H1 (cell line): ENCODE measurements at places on chromosomes 16 and 17. TPM values are rescaled to one million over a fixed set of nuclear protein-coding genes. Genes with fewer than 3 reads are reported as not detected.

The CTRB2 gene
- not detected in 2 replicates for total RNA-seq

The DOC2A gene
- total RNA-seq: 10.3 and 13.9 TPM in 2 replicates

The CCL4 gene
- not detected in 2 replicates for total RNA-seq

The C16orf92 gene
- not detected in 2 replicates for total RNA-seq

The LPCAT2 gene
- 7.1 and 10.6 TPM in 2 replicates for total RNA-seq

The ATAD5 gene
- 25.6 and 30.0 TPM in 2 replicates for total RNA-seq

The KRT24 gene
- not detected in 2 replicates for total RNA-seq

The SRL gene
- total RNA-seq: 0.08 TPM in 1 of 2 replicates, not detected in the other

The SPNS2 gene
- total RNA-seq: 0.98 and 1.5 TPM in 2 replicates

The SKAP1 gene
- not detected in 2 replicates for total RNA-seq

The TMEM88 gene
- total RNA-seq: 0.69 TPM in 1 of 2 replicates, not detected in the other

The PPY gene
- not detected in 2 replicates for total RNA-seq

The MPG gene
- total RNA-seq: 35.8 and 37.6 TPM in 2 replicates

The TCAP gene
- 1.4 TPM in 2 replicates for total RNA-seq

The HLF gene
- 0.38 and 0.60 TPM in 2 replicates for total RNA-seq

The SNX20 gene
- total RNA-seq: not detected in 2 replicates

The C16orf74 gene
- 6.1 and 7.3 TPM in 2 replicates for total RNA-seq

The KIF2B gene
- not detected in 2 replicates for total RNA-seq

The CDRT15 gene
- total RNA-seq: not detected in 2 replicates

The ANKS4B gene
- 0.13 and 0.15 TPM in 2 replicates for total RNA-seq

The SLC47A1 gene
- 1.5 and 2.2 TPM in 2 replicates for total RNA-seq

The KRTAP4-9 gene
- not detected in 2 replicates for total RNA-seq

The RTN4RL1 gene
- 0.11 TPM in 1 of 2 replicates, not detected in the other for total RNA-seq

The MILR1 gene
- not detected in 2 replicates for total RNA-seq

The KCNJ18 gene
- total RNA-seq: not detected in 2 replicates

The C16orf89 gene
- total RNA-seq: 6.7 and 10.6 TPM in 2 replicates

The TMEM92 gene
- 11.9 and 12.2 TPM in 2 replicates for total RNA-seq

The HOXB8 gene
- total RNA-seq: not detected in 2 replicates

The CLDN7 gene
- total RNA-seq: 119 and 129 TPM in 2 replicates

The GNG13 gene
- total RNA-seq: not detected in 2 replicates

The ZNF785 gene
- 12.9 and 14.8 TPM in 2 replicates for total RNA-seq

The GJD3 gene
- total RNA-seq: 1.4 and 1.9 TPM in 2 replicates

The CD300LD gene
- not detected in 2 replicates for total RNA-seq

The CD300LG gene
- not detected in 2 replicates for total RNA-seq

The PMP22 gene
- 0.84 and 0.86 TPM in 2 replicates for total RNA-seq

The OTOP3 gene
- total RNA-seq: not detected in 2 replicates

The ADAD2 gene
- 1.3 and 1.6 TPM in 2 replicates for total RNA-seq

The SLC16A13 gene
- total RNA-seq: 4.7 and 5.8 TPM in 2 replicates

The CES4A gene
- 0.93 TPM in 1 of 2 replicates, not detected in the other for total RNA-seq

The KRTAP9-8 gene
- total RNA-seq: not detected in 2 replicates

The LGALS3BP gene
- 53.8 and 56.1 TPM in 2 replicates for total RNA-seq

The TAF15 gene
- total RNA-seq: 323 and 338 TPM in 2 replicates

The CALB2 gene
- total RNA-seq: 1.9 and 2.7 TPM in 2 replicates

The KRTAP4-4 gene
- not detected in 2 replicates for total RNA-seq

The ITGB3 gene
- 0.09 TPM in 1 of 2 replicates, not detected in the other for total RNA-seq

The GH1 gene
- not detected in 2 replicates for total RNA-seq

The LRRC46 gene
- 0.36 TPM in 1 of 2 replicates, not detected in the other for total RNA-seq

The NPIPA7 gene
- 7.6 and 8.6 TPM in 2 replicates for total RNA-seq

The GPR179 gene
- total RNA-seq: 0.07 and 0.13 TPM in 2 replicates
